ENCODE measurements at places on chromosomes 11 and 22. TPM values are rescaled to one million over a fixed set of nuclear protein-coding genes. Genes with fewer than 3 reads are reported as not detected.

The HEPHL1 gene
- total RNA-seq: not detected

The LIF gene
- total RNA-seq: 932 TPM

GRCh38 chr11:124222407-124222806 lies 18.5 kb upstream of the OR8G1 start:
- H3K27me3 ChIP-seq: peaks cover 5% of the 10 kb centered on the region
- H3K4me1 ChIP-seq: no peaks in the 10 kb centered on the region
- no peak for DNase-seq
- no peak overlapping the region for H3K27ac ChIP-seq
- no peaks in the 10 kb centered on the region for H3K36me3 ChIP-seq

GRCh38 chr11:22690871-22691270 lies 24.5 kb downstream of the GAS2 start:
- H3K27ac ChIP-seq: no peak overlapping the region
- no peak for DNase-seq
- H3K4me3 ChIP-seq: no peak overlapping the region
